ENCODE measurements at places on chromosomes 16 and 17.
A peak's percentile ranks its signal among the peaks of the same experiment; 100 is the strongest.

DNA sequence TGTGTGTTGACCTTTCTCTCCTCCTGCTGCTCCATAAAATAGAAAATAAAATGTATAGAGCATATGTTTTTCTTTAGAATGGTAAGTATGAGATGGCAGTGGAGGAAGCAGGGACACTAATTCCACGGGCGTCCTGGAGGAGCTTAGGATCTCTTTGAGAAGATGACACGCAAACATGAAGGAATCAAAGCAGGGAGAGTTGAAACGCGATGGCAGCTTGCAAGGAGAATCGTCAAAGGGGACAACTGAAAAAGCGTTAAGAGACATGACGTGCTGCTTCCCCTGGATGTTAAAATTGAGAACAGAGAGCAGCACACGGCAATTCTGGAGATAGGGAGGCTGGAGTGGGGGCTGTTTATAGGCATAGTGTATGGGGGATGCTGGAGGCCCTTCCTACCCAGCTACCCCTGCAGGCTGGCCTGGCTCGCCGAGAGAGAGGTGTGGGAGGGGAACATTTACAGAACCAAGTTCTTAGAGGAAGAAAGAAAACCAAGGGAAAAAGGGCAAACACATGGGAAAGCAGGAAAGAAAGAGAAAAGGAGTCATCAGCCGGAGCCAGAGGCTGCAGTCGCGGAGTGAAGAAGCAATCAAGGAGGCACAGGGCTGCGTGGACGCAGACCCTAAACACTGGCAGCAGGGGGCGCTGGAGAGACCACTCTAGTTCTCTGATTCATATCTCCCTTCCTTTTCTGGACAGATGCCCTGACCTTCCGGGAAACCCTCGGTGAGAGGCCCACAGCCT is 55.8 kb downstream of the MYH13 start:
- no peak for DNase-seq

- no peak for DNase-seq
These were observed 13.4 kb downstream of the FBF1 start for GRCh38 chr17:75927286-75927922.

- no peak for DNase-seq
These were observed 6.0 kb downstream of the SLFN14 start for GRCh38 chr17:35554668-35555067.

GRCh38 chr16:87410968-87411367 is 18.8 kb downstream of the MAP1LC3B start:
- no peak for DNase-seq

DNA sequence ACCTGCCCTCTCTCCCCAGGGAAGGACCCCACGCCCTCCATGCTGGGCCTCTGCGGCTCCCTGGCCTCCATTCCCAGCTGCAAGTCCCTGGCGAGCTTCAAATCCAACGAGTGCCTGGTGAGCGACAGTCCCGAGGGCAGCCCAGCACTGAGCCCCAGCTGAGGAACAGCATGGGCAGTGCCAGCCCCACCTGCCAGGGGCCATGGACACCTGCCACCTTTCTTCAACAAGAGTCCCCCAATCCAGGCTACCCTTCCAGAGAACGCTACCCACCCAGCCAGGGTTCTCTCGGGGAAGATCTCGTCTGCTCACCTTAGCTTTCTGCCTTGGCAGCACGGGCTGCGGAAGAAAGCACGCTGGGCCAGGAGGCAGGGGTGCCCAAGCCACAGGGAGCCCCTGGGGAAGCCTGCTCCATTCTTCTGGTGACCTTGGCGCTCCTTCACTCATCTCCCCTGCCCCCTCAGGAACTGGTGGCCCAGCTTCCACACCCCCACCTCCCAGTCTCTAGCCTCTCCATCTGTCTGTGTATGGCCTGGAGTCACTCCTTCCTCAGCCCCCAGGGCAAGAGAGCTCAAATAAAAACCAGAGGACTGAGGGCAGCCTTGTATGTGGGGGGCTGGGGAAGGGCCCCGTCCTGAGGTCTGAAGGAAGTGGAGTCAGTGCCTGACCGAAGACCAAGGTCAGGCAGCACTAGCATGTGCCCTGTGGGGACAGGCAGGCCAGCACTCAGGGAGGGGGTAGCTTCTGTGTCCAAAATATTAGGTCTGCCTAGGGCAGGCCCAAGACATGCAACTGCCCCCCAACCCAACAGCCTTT is 6.3 kb downstream of the SLC25A39 start:
- no peak for DNase-seq

- DNase-seq = no peak
These were observed 1140.2 kb downstream of the CDH11 start for GRCh38 chr16:63981639-63982038.

DNA sequence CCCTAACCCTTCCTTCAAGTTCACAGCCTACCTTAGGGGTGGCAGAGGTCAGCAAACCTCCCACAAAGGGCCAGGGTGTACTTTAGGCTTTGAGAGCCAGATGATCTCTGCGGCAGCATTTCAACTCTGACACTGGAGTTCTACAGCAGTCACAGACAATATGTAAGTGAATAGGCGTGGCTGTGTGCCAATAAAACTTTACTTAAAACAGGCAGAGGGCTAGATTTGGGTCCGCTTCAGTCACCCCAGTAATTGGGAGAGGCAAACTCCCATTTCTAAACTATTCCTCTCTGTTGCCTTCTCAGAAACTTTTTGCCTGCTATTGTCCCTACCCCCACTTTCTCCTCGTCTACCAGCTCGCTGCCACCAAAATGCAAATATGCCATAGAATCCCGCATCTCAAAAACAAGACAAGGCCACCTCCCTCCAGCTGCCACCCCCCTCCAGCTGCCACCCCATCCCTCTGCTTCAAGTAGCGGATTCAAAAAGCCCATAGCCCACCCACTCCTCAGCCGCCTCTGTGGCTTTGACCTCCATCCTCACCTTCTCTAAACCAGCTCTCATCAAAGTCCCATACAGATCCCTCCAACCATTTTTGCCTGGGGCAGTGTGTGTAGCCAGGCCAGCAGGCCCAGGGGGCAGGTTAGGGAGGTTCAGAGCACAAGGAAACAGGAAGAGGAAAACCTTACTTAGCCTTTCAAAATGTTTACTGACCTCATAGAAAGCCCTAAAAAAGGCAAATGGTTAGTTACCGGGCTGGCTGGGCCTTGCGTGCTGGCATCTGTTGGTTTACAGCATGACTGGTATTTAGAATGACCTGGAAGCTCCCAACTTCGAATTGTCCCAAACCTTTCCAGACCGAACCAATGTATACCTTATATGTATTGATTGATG is 19.9 kb upstream of the DNAH17 start:
- DNase-seq = no peak

DNA sequence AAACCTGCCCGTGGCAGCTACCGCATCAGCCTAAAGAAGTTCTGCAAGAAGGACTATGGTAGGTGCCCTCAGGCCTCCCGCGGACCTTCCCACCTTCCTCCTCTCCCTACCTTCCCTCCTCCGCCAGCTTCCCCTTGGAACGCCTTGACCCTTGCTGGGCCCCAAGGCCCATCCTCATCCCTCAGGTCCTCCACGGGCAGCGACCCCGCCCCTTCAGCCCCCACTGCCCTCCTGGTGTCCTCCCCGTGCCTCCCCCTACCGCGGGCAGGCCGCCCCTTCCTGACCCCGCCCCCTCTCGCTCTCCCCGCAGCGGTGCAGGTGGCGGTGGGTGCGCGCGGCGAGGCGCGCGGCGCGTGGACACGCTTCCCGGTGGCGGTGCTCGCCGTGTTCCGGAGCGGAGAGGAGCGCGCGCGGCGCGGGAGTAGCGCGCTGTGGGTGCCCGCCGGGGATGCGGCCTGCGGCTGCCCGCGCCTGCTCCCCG is 1.4 kb upstream of the TBC1D24 start:
- DNase-seq = peak; percentile 9

DNA sequence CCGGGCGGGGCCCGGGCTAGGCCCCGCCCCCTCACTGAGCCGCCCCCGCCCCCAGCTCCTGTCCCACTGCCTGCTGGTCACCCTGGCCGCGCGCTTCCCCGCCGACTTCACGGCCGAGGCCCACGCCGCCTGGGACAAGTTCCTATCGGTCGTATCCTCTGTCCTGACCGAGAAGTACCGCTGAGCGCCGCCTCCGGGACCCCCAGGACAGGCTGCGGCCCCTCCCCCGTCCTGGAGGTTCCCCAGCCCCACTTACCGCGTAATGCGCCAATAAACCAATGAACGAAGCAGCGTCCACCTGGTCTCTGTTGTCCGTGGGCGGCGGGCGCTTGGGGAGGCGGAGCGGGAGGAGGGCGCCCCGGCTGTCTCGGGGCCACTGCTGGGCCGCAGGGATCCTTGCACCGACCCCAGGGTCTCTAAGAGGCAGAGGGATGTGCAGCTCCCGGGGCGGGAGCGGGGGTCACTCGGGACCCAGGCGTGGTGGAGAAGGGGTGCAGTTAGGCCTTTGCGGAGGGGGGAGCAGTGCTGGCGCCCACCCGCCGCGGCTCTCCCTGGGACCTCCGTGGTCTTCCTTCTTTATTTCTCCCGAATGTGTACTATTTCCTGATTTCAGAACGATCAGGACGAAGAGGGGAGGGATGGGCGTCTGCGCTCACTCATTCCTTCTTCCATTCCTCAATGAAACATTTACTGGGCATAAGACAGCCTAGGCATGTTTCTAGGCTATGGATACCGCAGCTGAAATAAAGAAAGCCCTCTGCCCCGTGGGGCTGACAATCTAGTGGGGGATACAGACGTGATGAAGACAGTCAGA is 2.0 kb downstream of the HBZ start:
- no peak for DNase-seq

- DNase-seq = peak; percentile 23
These were observed at the start of gene RAB26 for GRCh38 chr16:2147981-2148671. RAB26 (plus strand) TSS chr16:2148625; CDS start chr16:2148784, 159 bp downstream.

DNA sequence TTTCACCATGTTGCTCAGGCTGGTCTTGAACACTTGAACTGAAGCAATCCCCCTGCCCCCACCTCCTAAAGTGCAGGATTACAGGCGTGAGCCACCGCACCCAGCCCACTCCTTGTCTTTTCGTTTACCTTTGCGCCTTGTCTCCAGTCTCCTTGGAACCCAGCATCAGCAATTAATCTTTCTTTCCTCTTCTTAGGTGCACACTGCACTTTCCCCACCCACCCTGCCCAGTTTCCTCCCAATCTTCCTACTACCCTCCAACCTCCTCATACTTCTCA is 1.5 kb upstream of the CLDN7 start:
- DNase-seq = no peak

- DNase-seq = peak; percentile 32
These were observed 19.1 kb downstream of the C16orf95 start for GRCh38 chr16:87297918-87298631.

DNA sequence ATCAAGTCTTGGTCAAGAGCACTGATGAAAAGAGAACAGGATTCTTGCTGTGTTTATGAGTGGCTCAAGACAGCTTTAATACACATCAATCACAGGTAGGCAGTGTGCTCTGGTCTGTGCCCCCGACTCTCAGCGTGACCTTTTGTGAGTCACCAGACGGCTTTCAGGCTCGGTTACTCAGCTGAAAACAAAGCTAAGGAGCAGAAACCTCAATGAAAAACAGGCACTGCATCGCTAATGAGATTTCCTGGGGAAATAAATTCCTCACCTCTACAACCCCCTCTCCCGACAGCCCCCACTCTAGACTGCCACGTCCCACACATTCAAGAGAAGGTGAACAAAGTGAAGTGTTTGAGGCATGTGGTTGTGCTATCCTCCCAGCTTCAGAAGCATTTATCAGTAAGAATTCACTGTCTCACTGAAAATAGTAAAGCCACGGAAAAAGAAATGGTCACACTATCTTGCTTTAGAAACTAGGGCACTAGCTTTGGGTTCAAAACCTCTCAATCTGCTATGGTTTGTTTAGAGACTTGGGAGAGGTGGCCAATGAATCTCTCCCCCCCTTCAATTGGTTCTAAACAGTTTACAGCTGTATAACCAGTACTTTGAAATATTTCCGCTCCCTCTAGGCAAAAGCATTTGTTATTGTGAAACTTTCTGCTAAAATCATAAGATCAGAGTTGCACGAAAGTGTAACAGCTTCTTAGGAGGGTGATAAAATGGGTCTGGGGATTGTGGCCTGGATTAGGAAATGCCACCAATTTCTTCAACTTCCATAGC is 199.5 kb upstream of the PMFBP1 start:
- no peak for DNase-seq

GRCh38 chr16:51151435-51151960 is 428 bp upstream of the SALL1 start:
- DNase-seq = no peak

- DNase-seq = no peak
These were observed 18.5 kb downstream of the KCTD5 start for GRCh38 chr16:2700786-2701185.

DNA sequence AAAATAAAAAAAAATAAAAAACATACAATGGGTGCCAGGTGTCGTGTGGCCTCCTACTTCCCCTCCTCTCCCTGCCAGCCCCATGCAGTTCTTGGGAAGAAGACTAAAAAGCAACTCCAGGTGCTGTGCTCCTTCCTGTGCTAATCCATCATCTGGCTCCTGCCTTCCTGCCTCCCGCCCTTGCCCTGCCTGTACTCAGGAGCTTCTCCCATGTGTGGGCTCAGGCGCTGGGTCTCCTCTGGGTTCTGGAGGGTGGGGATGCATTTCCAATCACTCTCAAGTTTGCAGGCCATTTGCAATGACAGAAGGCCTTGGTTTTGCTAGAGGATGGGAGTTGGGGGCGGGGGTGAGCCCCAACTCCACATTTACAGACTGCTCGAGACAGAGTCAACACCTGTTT is 122.9 kb downstream of the SDK2 start:
- DNase-seq = no peak

GRCh38 chr16:75446416-75446815 is 13.1 kb upstream of the CFDP1 start:
- DNase-seq = no peak

DNA sequence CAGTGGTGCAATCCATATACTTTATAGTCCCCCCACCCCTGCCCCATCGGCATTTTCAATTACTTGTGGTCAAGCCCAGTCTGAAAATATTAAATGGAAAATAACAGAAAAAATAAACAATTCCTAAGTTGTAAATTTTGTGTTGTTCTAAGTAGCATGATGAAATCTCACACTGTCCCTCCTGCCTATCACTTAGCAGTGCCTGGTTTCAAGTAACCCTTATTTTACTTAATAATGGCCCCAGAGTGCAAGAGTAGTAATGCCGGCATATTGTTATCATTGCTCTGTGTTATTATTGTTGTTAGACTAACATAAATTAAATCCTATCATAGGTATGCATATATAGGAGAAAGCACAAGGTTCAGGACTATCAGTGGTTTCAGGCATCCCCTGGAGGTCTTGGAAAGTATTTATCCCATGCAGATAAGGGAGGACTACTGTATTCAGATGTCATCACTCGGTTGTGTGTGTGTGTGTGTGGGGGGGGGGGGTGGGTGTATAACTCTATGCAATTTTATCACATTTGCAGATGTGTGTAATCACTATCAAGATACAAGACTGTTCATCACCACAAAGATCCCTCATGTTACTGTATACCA is 9.3 kb downstream of the UBE2G1 start:
- DNase-seq = no peak

- DNase-seq = no peak
These were observed 2.5 kb downstream of the CBLN1 start for GRCh38 chr16:49278944-49279725.

DNA sequence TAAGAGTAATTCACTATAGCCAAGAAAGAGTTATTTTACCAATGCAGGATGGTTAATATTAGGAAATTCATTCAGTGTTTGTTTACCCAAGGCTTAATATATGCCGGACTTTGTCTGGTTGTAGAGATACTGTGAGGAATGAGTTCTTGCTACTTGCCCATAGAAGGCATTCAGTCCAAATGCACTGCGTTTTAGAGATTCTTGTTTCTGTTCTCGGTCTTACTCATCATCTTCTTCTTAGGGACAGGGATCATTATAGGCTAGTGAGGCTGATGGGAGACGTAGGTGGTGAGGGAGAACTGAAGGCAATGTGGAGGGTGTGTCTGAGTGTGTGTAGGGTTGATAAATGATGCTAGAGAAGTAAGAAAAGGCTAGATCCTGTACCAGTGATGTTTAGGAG is 90.7 kb downstream of the OR1D5 start:
- no peak for DNase-seq

- DNase-seq = no peak
These were observed 60.6 kb downstream of the RPH3AL start for GRCh38 chr17:292016-292415.
